ENCODE measurements at places on chromosomes 1 and 21.

DNA sequence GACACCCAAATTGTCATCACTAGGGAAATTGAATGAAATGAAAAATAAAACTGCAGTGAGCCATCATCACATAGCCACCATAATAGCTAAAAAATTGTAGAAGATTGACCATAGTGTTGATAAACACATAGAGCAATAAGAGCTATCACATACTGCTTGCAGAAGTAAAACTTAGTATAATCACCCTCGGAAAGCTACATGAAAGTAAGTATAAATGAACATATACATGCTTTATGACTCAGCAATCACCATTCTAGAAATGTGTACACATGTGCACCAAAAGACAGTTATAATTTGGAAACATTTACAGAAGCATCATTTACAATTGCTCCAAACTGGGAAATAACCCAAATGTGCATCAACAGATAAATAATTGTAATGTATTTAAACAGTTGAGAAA is 153.1 kb upstream of the LRRC7 start:
- no peak for DNase-seq

- DNase-seq: no peak
Measured at GRCh38 chr1:231121533-231121932, 40.3 kb upstream of the TRIM67 start.

- DNase-seq: no peak
Measured at GRCh38 chr1:235325139-235325538, 2.8 kb downstream of the ARID4B start.

- DNase-seq: no peak
Measured at GRCh38 chr21:24829397-24829796, 777.9 kb downstream of the MRPL39 start.

GRCh38 chr1:228987736-228988506 is 252.6 kb downstream of the RHOU start:
- DNase-seq: no peak

- peak; percentile 52 for DNase-seq
Measured at GRCh38 chr1:62687903-62688686, at the start of gene DOCK7. TSS of gene DOCK7 (minus strand) at chr1:62688386. CDS start at chr1:62688264, 122 bp downstream.

DNA sequence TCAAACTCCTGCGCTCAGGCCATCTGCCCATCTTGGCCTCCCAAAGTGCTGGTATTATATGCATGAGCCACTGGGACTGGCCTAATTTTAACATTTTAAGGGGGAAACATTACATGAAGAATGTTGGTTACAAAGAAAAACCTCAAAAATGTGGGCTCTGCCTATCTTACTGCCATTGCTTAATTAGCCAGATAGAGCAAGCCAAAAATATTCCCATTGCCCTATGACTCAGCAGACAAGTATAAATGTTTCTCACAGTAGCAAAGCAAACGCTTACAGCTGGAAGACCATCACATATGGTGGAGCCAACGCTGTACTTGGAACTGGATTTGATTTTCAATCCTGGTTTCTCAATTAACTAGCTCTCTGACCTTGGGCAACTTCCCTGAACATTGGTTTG is 502.0 kb downstream of the SMYD3 start:
- no peak for DNase-seq

GRCh38 chr1:186491336-186491735 is 30.4 kb upstream of the PDC start:
- no peak for DNase-seq

Measured in CD8-positive, alpha-beta memory T cell (primary cell).